ENCODE measurements at places on chromosomes 12 and 14.

- no peak for DNase-seq
Measured at GRCh38 chr14:35991356-35991755, 165.2 kb downstream of the BRMS1L start.

DNA sequence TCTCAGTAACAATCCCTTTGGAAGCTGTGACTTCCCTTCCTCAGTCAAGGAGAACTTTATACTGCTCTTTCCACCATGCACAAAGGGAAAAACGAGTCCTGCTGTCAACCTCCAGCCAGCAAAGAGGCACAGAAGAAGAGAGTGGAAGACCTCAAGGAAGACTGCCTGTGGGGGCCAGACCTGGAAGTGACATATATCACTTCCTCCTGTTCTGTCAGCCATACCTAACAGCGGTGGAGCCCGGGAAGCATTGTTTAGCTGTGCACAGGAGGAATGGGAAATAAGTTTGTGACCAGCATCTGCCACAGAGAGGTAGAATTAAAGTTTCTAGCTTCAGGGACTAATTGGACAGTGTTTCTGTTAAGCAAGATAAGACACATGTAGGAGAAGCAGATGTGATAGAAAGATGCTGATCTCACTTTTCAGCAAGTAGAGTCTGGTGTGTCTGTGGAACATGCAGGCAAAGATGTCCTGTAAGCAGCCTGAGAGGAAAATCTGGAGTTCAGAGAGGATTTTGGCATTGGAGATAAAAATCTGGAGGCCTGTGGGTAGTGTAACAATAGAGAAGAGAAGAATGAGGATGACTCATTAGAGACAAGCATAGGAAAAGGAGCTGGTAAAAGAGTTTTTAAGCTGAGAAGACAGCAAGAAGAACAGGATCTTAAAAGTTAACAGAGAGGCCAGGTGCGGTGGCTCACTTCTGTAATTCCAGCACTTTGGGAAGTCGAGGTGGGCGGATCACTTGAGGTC is 141.6 kb upstream of the CPSF6 start:
- no peak for DNase-seq

DNA sequence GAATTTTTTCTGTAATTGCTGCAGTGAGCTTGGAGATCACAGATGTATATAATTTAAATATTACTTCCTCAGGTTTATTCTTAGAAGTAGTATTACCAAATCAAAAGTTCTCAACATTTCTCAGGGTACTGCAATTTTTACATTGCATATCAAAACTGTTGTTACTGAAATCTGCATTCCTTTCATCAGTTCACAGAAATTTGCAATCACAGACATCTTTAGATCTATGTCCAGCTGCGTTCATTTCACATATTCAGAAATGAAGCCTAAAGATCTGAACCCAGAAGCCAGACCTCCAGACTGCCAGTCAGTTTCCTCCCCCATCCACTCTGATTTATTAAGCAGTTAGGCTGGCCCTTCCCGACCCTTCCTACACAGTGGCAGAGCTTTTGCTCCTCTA is 18.2 kb upstream of the IFT81 start:
- no peak for DNase-seq

- DNase-seq: no peak
Measured at GRCh38 chr12:11752403-11753149, 103.1 kb downstream of the ETV6 start.

- DNase-seq: peak; percentile 80
Measured at GRCh38 chr14:105091054-105091516, 25.9 kb upstream of the GPR132 start.

- peak; percentile 36 for DNase-seq
Measured at GRCh38 chr12:34296143-34297041, 274.1 kb downstream of the ALG10 start.

- DNase-seq: no peak
Measured at GRCh38 chr12:76713130-76713529, 50.8 kb upstream of the ZDHHC17 start.

GRCh38 chr14:51644217-51644933 is 7.3 kb upstream of the FRMD6 start:
- no peak for DNase-seq

GRCh38 chr12:93896952-93897351 is 219.8 kb downstream of the CRADD start:
- no peak for DNase-seq

DNA sequence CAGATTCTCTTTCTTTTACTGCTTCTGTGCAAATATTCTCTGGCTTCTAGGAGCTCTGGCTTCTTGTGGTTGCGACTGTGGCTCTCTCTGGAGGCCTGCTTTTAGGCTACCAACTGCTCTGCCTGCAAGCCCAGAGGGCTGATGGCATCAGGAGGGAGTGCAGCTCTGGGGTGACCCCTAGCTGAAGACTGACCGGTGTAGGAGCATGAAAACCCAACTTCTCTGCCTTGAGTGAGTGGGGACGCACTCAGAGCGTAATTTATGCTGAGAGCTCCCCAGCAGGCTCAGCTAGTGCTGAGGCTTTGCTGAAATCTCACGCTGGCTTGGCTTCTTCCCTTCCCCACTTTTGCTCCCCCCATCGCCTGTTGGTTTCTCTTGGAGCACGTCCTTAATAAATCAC is 29.9 kb upstream of the RBM19 start:
- DNase-seq: no peak

DNA sequence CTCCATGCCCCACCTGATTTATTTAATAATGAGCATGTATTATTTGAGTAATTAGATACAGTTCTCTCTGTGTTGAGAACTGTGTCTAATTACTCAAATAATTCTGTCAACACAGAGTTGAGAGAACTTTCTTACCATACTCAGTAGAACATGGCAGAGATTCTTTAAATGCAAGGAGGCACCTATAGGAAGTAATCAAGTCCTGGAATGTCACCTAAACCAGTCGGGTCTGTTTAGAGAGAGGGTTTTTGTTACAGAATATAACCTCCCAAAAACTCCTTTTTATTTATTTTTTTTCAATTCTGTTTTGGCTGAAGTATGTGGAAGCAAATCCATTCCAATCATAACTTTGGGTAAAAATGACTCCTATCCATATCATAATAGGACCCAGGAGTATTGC is 37.5 kb upstream of the CIT start:
- no peak for DNase-seq

- no peak for DNase-seq
Measured at GRCh38 chr12:116423094-116423493, 136.1 kb upstream of the MAP1LC3B2 start.

- no peak for DNase-seq
Measured at GRCh38 chr12:47249719-47250357, 170.1 kb upstream of the AMIGO2 start.

- no peak for DNase-seq
Measured at GRCh38 chr14:41548666-41549065, 58.0 kb upstream of the LRFN5 start.

DNA sequence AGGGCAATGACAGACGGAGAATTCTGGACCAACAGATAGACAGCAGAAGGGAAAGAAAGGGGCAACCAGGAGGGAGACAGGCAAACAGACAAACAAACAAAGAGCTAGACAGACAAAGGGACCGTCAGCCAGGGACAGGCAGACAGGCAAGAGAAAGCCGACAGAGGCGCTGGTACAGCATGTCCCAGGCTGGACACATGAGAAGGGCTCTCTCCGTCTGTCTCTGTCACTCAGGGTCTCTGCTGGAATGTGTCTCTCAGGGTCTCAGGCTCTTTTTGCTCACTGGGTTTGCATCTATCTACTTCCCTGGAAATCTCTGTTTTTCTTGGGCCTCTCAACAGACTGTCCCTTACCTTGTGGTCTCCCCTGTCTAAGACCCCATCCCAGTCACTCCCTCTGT is 8.2 kb upstream of the SMUG1 start:
- no peak for DNase-seq

DNA sequence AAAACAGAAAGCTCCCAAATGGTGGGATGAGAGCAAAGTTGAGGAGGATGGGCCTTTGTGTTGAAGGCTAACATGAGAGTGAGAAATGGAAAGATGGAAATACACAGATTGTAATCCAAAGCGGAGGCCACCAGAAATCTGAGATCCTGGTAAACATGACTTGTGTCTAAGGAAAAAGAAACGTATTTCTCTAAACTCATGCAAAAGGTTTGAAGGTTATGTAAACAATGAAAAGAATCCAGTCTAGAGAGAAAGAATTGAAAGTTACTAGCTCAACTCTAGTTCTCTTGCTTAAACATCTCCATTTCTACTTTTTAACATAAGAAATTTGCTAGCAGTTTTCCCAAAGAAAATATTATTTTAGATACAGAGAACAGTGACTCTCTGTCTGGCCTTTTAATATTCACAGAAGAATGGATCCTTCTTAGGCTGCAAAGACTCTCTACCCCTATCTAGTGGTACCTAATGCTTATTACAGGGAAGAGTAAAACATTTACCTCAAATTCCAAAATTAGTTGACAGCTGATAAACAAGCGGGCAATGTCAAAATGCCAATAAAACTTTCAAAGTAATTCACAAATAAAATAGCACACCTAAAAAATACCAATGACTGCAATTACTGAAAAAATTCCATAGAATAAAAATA is 75.8 kb upstream of the SOX5 start:
- DNase-seq: no peak

DNA sequence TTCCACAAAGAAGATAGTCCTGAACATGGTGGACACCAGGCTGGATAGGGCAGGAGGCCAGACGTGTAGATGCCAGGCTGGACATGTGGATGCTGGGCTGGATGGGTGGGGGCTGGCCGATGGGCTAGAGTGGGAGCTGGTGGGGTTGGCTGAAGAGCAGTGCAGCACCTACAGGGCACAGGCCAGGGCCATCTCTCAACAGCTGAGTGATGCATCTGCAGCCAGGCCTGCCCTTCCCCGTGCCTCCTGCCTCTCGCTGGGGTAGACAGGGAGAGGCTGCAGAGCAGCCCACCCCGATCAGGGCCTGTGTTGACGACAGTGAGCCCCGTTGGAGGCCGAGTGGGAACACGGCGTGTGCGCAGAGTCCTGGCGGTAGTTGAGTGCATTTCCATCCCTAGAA is 39.3 kb downstream of the EP400 start:
- DNase-seq: no peak

DNA sequence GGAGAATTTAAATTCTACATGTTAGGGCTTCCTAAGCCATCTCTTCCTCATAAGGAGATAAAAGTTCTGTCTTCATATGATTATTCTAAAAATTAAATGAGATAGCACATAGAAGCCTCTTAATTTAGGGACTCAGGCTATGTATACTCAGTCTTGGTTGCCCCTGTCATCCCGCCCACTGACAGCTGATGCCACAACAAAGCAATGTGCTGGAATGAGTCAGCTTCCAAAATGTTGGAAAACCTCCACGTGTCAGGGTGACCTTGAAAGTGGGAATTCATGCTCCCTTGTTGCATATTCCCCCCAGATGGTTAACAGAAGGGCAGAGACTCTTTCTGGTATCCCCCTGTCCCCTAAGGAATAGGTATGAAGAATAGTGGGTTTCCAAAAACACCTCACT is 238.0 kb upstream of the DDHD1 start:
- DNase-seq: no peak
